ENCODE measurements at places on chromosomes 5 and 9.

DNA sequence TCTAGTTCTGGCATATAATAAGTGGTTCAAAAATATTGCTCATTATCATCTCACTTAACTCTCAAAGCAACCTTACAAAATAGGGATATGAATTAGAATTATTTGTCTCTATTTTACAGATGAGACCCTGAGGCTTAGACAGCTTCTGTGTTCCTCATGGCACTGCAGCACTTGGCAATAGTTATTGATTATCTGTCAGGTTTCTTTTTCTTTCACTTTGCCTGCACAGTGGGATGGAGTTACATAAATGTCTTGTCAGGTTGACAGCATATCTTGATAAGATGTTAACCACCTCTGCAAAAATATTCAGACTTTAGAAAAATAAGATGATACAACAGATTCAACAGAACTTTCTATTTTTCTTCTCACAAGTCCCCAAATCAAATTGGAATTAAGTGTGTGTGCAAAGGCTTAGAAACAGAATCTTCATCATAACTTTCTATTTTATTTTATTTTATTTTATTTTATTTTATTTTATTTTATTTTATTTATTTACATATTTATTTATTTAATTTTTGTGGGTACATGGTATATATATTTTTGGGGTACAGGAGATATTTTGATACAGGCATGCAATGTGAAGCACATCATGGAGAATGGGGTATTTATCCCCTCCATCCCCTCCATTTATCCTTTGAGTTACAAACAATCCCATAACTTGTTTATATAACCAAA, 17.7 kb downstream of the NSG2 start:
- no peak for DNase-seq

DNA sequence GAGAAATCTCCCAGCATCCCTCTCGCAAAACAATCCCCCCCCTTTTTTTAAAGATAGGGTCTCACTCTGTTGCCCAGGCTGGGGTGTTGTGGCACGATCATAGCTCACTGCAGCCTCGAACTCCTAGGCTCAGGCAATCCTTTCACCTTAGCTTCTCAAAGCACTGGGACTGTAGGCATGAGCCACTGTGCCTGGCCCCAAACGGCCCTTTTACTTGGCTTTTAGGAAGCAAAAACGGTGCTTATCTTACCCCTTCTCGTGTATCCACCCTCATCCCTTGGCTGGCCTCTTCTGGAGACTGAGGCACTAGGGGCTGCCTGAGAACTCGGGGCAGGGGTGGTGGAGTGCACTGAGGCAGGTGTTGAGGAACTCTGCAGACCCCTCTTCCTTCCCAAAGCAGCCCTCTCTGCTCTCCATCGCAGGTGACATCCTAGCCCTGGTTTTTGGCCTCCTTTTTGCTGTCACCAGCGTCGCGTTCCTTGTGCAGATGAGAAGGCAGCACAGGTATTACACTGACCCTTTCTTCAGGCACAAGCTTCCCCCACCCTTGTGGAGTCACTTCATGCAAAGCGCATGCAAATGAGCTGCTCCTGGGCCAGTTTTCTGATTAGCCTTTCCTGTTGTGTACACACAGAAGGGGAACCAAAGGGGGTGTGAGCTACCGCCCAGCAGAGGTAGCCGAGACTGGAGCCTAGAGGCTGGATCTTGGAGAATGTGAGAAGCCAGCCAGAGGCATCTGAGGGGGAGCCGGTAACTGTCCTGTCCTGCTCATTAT, 6.8 kb downstream of the CA9 start:
- DNase-seq = no peak

DNA sequence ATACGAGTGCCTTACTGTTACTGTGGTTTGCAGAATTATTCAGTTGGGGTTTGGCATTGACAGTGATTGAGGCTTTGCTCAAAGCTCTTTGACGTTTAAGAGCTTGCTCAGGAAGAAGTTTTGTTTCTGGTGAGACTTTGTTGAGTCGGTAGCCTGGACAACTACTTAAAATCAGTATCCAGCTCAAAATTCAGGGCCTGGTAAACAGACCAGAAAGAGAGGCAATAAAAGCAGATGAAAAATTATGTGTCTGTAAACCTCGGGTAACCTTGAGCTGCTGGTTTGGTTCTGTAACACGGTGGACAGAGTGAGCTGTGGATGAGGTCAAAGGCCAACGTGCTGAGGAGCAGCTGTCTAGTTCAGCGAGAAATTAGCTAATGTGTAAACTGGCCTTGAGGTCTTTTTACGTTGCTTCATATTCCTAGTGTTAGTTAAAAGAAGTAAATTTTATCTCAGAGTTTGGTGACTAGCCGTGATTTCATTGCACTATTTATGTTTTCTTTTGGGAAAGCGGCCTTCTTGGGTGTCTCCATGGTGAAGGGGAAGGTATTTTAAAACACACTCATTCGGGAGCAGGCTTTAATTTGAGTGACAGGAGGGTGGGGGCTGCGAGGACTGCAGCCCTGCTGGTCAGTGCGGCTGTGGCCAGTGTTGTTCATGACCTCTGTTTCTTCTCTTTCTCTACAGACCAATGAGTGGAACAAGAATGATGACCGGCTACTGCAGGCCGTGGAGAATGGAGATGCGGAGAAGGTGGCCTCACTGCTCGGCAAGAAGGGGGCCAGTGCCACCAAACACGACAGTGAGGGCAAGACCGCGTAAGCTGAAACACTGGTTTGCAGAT, 82.0 kb upstream of the TTC23L start:
- peak; percentile 77 for DNase-seq

GRCh38 chr5:124232515-124232914, 513.9 kb downstream of the ZNF608 start:
- DNase-seq = no peak

DNA sequence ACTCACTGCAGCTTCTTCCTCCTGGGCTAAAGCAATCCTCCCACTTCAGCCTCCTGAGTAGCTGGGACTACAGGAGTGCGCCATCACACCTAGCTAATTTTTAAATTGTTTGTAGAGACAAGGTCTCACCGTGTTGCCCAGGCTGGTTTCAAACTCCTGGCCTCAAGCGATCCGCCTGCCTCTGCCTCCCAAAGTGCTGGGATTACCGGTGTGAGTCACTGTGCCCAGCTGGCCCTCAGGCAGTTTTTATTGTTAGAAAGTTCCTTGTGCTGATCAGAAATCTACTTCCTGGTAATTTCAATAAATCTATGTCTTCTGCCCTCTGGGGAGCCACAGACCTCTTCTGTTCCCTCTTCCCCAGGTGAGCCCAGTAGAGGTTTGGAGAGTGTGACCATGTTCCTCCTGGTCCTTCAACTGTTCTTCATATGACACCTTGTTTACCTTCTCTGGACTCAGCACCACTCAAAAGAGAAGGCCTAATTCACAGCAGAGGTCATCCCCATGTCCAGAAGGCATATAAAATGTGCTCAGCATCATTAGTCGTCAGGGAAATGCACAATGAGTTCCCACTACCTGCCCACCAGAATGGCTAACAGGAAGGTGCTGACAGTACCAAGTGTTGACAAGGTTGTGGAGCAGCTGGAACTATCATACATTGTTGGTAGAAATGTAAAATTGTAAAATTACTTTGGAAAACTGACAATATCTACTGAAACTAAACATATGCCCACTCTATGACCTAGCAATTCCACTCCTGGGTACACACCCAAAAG, 10.4 kb downstream of the TMOD1 start:
- no peak for DNase-seq

- peak; percentile 72 for DNase-seq
Observed at GRCh38 chr9:96618209-96619123, 1.2 kb downstream of the CDC14B start.

DNA sequence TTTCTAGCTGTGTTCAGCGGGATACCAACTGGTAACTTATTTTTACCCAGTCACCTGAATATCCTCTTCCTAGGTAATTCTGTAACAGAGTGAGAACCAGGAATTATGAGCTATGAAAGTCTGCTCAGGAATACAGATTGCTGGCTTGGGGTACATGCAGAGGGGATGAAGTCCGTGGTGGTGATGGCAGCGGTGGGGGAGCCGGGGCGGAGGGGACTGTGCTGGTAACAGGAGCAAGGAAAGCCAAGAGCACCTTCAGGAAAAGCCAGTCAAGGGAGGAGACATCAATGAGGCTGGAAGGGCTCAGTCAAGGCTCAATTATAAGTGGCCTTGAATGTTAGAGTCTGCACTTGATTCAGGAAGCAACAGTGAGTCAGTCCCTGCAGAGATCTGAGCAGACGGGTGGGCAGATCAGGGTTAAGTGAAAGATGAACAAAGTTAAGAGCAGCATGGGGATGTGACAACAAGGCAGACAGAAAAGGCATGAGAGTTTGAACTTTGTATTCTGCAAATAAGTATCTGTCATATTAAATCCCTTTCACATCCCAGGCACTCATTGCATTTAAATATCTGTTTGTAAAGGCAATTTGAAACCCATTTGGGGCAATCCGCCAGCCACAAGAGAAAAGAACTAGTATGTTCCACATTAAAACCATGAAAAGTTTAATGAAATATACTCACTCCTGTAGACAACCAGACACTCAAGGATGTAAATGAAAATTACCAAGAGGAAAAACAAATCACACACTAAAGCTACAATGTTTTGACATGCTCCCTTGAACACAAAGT, 101.2 kb downstream of the TTC39B start:
- DNase-seq = peak; percentile 65

GRCh38 chr5:158287643-158288271, 428.8 kb upstream of the CLINT1 start:
- peak; percentile 67 for DNase-seq

DNA sequence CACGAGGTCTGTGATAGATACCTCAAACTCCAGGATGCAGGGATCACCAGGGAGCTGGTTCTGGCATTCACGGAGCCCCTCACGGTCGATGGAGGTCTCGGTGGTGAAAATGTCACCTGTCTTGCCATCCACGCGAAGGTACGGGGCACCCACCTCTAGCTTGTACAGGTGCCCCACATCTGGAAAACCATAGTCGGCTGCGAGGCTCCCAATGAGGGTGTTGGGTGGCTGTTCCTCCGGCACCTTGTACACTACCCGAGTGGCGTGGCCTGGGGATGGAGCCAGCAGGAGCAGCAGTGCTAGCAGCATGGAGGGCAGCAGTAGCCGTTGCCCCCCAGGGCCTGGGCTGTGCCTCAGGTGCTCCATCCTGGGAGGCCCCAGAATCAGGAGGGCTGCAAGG, 9.2 kb downstream of the PCDH1 start:
- DNase-seq = no peak

- DNase-seq = peak; percentile 69
Observed at GRCh38 chr5:69368458-69369339, 621 bp downstream of the AK6 start.

DNA sequence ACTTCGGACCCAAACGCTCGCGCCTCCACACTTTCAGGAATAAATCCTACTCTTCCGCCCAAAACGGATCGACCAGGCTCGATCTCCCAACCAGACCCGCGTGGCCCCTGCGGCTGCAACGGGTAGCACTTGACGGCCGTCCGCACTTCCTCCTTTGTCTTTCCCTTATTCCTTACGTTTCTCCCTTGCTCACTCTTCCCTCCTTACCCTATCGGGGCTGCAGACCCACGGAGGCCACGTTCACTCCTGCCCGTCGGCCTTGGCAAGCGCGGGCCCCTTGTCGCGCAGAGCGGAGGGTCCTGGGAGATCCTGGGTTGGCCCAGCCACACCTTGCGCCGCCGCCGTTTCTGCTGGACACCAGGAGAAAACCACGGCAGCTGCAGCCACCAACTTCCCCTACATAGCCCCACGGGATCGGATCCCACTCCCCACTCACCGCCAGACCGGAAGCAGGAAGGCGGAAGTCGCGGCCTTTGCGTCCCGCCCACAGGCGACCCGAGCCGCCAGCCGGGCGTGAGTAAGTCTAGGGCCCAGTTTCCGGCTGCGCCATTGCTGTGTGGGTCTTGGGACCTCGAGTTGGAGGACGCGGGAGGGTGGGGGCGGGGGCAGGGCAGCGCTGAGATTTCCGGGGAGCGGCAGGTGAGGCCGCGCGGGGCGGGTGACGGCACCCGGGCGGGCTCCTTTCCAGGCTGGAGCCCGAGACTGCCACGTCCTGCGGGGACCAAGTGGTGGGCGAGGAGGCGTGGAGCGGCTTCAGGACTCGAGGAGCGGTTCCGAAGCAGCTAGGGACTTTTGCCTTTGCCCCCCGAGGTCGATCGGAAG, at the start of gene SMIM15:
TSS of gene SMIM15 (minus strand) at position 459 of the 822 bp plus-strand sequence. CDS start 2,297 bp downstream, outside the sequence.
- peak; percentile 92 for DNase-seq

- DNase-seq = no peak
Observed at GRCh38 chr9:13628526-13628925, 349.0 kb upstream of the MPDZ start.

GRCh38 chr9:82234160-82234943, 245.8 kb downstream of the SPATA31D1 start:
- DNase-seq = no peak

- peak; percentile 66 for DNase-seq
Observed at GRCh38 chr9:91361291-91362050, at the start of gene AUH. TSS of gene AUH (minus strand) at chr9:91361918. CDS start at chr9:91361889, 29 bp downstream.

DNA sequence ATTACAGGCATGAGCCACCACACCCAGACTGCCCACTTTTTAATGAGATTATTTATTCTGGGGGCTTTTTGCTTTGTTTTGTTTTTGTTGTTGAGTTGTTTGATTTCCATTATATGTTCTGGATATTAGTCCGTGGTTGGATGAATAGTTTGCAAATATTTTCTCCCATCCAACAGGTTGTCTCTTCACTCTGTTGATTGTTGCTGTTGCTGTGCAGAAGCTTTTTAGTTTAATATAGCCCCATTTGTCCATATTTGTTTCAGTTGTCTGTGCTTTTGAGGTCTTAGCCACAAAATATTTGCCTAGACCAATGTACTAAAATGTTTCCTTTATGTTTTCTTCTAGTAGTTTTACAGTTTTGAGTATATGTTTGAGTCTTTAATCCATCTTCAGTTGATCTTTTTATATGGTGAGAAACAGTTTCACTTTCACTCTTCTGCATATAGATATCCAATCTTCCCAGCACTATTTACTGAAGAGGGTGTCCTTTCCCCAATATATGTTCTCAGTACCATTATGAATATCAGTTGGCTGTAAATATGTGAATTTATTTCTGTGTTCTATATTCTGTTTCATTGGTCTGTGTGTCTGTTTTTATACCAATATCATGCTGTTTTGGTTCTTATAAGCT, 30.2 kb upstream of the TBCA start:
- peak; percentile 20 for DNase-seq

DNA sequence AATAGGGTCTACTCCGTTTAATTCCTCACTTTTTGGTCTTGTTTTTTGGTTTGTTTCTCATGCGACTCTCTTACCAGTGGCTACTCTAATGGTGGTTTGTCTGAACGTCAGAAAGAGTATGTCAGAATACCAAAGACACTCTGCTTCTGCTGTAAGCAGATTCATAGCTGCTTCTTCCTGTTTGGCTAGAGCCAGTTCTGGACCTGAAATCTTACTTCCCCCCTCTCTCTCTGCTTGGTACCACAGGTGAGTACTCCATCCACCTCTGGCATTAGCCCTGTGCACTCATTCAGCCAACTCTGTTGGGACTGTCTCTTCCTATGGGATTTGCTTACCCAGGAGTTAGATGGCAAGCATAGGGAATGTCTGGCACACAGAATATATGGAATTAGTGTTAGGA, 6.6 kb downstream of the ZCCHC7 start:
- no peak for DNase-seq

DNA sequence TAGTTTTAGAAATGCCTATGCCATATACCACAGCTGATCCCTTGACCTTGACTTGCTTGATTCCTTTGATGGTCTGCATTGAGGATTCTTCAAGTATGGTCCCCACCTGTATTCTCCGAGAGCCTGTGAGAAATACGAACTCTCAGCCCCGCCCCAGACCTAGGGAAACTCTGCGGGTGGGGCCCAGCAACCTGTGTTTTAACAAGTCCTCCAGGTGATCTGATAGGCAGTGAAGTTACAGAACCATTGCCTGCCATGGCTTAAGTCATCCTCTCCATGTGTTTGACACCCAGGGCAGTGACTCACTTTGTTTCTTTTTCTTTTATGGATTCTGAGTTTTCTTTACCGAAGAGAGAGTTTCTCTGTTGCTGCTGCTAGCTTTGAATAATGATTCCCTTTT, 18.5 kb downstream of the FRMPD1 start:
- no peak for DNase-seq

Measured in mesenchymal stem cell (in vitro differentiated cells and primary cell).